ENCODE measurements at places on chromosomes 16 and 17.

DNA sequence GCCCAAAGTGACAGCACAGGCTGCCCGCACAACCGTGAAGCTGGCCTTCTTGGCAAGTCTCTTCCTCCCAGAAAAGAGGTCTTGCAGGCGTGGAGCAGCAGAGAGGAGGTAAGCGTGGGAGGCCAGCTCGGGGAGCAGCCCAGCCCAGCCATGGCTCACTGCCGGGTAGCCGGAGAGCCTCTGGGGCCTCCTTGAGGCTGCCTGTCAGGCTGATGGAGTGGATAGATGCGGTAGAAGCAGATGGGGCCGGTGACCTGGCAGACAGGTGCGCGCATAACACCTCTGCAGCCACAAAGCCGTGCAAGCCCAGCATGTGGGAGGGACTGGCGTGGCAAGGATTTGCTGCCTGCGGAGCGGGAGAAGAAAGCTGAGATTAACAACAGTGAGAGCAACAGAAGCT, 17.1 kb upstream of the DOK4 start:
- DNase-seq: no peak

DNA sequence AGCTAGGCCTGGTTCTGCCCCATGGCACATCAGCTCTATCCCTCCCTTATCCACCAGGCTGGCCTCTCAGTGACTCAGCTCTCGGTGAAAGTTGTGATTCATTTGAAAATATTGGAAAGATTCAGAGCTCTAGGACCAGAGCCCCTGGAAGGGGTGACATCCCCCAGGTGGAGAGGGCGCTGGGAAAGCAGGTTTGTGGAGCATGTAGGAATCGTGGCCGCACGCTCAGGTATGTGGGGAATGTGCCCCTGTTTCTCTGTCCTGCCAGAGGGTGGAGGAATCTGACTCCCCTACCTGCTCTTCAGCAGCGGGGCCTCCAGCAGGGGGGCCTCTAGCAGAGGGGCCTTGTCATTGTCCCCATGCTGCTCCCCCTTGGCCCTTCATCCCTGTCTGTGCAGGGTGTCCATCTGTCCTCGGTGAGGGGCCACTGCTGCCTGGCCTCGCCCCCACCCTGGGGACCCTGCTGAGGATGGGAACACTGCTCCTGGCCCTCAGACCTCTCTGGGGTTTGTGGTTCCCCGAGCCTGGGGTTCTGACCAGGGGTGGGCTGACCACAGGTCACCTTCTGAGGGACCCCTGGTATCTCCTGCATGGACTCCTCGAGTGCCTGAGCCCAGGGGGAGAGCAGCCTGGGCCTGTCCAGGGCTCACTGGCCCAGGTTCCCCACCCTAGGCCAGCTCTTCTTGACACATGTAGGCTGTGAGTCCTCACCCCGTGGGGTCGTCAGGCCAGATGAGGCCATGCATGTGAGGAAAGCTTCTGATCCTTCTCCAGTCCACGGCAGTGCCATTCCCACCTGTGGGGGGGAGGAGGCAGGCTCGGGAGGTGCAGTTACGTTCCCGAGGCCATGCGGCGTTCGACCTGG, 47.5 kb downstream of the NT5M start:
- DNase-seq: no peak

- DNase-seq: peak; percentile 52
Measured at GRCh38 chr16:67181346-67181745, 2.4 kb downstream of the MATCAP1 start.

- DNase-seq: no peak
Measured at GRCh38 chr16:578870-579405, 9.2 kb downstream of the PIGQ start.

DNA sequence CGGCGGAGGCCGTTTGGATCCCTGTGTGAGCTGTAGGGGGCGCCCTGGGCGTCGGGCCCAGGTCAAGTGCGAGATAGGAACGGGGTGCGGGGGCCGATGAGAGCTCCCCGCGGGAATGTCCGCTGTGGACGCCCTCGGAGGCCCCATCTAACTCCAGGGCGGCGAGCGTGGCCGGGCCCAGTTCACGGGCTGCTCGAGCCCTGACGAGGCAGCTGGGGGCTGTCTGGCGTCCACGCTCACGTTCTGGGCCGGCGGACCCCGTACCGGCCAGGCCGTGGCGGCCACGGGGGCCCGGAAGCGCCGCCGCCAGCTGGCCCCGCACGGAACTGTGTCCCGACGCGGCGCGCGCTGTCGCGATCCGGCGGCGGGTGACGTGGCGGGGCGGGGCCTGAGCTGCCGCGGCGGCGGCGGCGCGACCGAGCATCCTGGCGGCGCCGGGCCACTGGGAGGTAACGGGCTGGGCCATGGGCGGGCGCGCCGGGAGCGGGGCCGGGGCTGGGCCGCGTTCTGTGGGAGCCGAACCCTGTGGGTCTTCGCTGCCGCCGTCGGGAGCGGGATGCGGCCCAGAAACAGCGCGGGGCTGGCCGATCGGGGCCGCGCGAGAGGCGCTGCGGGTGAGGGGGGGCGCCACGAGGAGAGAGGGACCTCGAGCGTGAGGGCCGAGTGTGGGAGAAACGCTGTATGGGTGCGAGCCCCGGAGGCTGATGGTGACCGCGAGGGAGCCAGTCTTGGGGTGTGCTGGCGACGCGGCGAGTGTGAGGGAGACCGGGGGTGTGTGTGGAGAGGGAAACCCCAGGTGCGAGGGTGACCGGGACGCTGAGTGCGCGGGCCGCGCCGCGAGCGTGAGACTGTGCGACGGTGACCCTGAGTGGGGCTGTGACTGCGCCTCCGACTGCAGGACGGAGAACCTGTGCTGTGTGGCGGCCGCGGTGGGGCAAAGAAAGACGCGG, at the start of gene SLC7A6:
Gene SLC7A6, plus strand, starts transcription at position 399 of the 950 bp plus-strand sequence. CDS start 10,201 bp downstream, outside the sequence.
- no peak for DNase-seq

DNA sequence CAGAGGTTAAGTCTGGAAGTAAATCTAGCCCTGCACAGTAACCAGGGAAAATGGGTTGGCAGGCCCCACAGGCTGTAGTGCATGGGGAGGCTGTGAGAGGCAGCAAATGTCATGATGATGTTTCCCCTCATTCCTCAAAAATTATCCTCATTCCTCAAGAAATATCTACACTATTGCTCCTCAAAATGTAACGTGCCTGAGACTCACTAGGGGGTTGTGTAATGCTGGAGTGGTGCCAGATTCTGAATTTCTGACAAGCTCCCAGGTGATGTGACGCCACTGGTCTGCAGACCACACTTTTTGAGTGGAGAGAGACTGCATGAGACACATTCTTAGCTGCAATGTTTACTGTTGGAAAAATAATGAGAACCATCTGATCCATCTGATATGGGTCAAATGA, 1.2 kb upstream of the MPP3 start:
- peak; percentile 34 for DNase-seq

GRCh38 chr16:75452464-75453190, 11.9 kb downstream of the TMEM170A start:
- DNase-seq: no peak

GRCh38 chr17:15145621-15146020, 119.5 kb downstream of the PMP22 start:
- DNase-seq: no peak

GRCh38 chr17:76736349-76737081, 616 bp downstream of the SRSF2 start:
- no peak for DNase-seq

DNA sequence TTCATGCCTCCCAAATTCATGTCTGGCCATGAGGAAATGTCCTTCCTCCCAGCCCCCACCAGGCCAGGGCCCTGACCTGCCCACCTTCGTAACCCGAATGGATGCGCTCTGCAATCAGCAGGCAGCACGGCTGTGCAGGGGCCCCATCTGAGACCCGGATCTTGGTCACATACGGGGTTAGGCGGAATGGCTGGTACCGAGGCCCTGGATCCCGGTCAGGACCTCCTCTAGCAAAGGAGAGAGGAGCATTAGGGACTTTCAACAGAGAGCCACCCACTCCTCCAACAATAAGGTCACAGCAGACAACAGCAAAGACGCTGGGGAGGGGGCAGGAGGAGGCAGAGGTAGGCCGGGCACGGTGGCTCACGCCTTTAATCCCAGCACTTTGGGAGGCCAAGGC, 3.6 kb downstream of the PER1 start:
- no peak for DNase-seq

GRCh38 chr17:30824002-30824355, 513 bp downstream of the CRLF3 start:
- DNase-seq: no peak

- no peak for DNase-seq
Measured at GRCh38 chr17:59121901-59122480, 15.3 kb upstream of the TRIM37 start.
